Stimulated activated CD8-positive, alpha-beta memory T cell treated with anti-CD3 and anti-CD28 coated beads, Interleukin-2, amount 100 ng/mL, for 1 hour (primary cell): ENCODE measurements at places on chromosomes 5 and 9.

DNA sequence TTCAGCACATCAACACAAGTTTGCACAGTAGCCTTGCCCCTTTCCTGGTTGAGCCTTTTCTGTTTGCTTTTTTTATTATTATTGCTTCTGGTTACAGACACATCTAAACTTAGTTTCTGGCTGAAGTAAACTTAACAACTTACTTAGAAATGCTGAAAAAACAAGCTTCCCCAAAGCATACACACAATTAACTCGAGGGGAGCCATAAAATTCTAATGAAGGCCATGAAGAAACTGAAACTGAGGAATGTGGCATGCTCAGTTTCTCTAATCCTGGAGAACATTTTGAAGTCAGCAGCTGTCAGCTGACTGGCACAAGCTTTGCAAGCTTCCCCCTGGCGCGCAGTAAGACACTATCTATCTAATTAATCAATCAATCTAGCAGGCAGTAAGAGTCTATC, 3.7 kb downstream of the MYO10 start:
- DNase-seq, result no peak

DNA sequence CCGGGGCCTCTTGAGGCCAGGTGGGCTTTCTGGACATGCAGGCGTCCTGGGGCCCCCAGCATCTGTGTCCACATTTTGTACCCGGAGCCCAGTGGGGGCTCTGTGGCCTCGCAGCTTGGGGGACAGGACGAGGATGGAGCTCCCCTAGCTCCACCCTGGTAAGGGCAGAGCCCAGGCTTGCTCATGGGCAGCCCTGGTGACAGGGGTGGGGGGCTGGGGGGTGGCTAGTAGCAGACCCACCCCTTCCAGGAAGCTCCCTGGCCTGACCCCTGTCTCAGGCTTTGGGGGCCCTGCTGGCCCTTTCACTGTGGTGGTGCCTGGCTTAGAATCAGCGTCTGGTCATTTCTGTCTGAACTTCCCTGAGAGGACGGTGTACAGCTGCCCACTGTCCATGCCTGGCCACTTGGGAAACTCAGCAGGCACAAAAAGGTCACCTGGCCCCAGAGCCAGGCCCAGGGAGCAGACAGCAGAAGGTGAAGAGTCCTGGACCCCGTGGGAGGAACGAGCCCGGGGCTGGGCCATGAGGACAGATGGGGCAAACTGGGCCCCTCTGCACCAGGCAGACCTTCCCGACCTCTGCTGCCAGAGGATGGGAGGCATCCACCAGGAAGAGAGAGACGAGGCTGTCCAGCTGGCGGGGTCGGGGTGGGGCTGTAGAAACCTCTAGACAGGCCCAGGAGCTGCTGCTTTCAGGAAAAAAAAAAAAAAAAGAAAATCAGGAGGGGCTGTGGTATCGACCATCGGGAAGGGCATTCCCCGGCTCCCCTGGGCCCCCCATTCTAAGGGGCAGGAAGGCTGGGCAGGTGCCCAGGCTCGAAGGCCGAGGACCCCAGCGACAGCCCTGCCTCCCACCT, 52.8 kb downstream of the EXD3 start:
- DNase-seq, result no peak

GRCh38 chr9:125479846-125480615, 218.4 kb downstream of the GAPVD1 start:
- no peak for DNase-seq

DNA sequence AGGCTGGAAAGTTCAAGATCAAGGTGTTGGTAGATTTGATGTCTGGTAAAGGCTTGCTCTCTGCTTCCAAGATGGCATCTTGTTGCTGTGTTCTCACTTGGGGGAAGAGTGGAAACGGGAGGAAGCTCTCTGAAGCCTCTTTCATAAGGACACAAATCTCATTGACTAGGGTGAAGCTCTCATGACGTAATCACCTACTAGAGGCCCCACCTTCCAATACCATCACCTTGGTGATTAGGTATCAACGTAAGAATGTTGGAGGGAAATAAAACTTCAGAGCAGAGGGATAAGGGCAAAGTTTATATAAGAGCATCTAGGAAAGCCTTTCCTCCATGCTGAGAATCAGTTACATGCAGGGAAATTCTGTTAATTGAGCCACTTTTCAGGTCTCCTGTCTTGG, 15.4 kb upstream of the KLF9 start:
- DNase-seq, result no peak

DNA sequence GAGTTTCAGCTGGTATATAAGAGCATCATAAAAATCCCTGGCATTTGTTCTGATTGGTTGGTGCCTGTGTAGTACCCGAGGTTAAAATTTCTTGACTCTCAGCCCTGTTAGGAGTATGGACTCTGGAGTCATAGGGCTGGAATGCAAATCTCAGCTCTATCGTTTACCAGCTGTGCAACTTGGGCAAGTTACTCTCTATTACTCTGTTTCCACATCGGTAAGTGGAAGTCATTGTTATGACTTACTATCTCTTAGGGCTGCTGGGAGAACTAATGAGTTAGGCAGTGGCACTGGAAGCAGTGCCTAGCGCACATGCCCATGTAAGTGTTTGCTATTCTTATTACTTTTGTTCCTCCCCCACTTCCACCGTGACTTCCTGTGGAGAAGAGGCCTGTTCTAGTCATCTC, 141.6 kb downstream of the BOD1 start:
- no peak for DNase-seq

DNA sequence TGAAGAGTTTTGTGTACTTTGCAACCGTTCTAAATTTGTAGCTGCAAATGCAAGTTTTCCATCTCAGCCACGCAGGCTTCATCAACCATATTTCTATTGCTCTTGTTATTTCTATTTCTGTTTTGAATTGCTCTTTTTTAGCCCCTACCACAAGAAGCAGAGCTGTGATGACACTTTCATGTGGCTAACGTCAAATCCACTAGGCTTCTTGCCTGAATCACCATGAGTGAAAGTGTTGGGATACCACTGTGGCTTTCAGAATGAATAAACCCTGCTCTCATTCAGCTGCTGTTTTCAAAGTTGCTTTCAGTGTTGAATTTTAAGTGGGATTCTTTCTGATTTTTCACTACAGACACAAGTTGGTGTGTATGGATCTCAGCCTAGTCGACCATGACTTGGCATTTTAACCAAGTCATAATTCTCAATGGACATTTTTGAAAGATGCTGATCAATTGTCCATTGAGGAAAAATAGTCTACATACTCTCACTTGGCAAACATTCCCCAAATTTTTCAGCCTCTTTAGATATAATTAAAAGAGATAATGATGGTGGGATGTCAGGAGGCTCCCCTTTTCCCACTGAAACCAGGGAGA, 41.0 kb upstream of the MTAP start:
- DNase-seq, result no peak
